ENCODE measurements at places on chromosomes 6 and 20.
A peak's percentile ranks its signal among the peaks of the same experiment; 100 is the strongest.

- DNase-seq = no peak
These were observed 105.2 kb upstream of the BMP2 start for GRCh38 chr20:6662309-6662708.

DNA sequence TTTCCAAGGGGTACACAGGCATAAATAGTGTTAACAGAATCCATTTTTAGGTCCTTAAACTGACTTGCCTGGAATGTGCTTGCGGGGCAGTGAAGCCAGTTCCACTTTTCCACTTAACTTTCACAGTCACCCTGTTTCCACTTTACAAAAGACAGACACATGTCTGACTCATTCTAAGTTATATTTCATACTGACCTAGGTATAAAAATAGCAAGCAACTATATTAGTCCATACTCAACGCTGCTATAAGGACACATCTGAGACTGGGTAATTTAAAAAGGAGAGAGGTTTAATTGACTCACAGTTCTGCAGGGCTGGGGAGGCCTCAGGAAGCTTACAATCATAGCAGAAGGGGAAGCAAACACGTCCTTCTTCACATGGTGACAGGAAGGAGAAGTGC is 88.2 kb downstream of the MTFR2 start:
- no peak for DNase-seq

- no peak for DNase-seq
These were observed 167.8 kb upstream of the UST start for GRCh38 chr6:148578837-148579565.

DNA sequence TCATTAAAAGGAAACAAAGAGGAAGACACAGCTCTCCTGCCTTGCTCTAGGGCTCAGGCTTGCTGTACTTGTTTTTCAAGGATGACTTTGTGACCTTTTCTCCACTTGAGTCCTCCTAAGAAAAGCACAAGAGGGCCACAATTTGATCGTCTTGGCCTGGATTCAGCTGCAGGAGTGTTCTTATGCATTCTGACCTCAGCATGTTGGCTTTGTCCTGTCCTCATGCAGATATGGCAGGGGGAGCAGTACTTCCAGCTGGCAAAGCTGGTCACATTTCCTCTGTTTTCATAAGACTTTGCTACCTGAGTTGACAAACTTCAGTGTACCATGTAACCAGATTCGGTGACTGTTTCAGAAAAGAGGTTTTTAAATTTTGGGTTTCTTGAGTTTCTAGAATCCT is 30.8 kb downstream of the KDM1B start:
- no peak for DNase-seq

DNA sequence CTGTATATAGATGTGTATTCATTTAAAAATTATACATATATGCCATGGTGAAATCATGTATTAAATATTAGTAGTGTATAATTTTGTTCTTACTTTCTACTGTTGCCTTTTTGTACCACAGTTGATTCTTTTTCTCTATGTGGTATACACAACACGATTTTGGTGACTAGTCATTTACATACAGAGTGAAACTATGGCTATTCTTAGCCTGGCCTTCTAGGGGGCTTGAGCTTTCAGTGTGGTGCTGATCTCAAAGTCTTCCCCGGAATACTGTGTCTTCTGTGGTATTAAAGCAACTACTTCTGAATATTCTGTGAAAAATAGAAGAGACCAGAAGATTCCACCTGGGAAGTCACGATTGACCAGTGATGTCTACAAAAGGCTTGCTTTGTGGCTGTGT is 301.9 kb downstream of the UTRN start:
- peak; percentile 16 for DNase-seq

GRCh38 chr20:63264000-63264399 is 8.6 kb upstream of the ARFGAP1 start:
- DNase-seq = no peak

- DNase-seq = no peak
These were observed 99.0 kb downstream of the PLCB1 start for GRCh38 chr20:8231038-8231437.

DNA sequence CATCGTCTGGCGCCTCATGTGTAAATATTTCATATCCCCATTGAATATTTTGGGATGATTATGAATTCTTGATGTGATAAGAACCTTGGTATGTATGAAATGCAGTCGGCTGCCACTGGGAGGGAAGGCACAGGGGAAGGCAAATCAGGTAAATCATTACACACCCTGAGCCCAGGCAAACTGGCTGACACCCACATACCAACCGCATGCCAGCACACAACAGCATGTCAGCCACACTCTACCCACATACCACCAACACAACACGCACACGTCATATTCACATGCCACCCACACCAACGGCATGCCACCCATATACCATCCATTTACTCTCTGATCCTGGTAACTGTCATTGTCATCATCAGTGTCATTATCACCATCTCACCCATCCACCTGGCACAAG is 28.3 kb upstream of the MDGA1 start:
- peak; percentile 57 for DNase-seq

GRCh38 chr20:46117704-46118467 is at the start of gene CD40:
Gene CD40, plus strand, starts transcription at chr20:46118314. Its CDS starts 30 bp downstream, at chr20:46118344.
- DNase-seq = peak; percentile 84

GRCh38 chr6:2966347-2966746 is 5.0 kb downstream of the SERPINB6 start:
- no peak for DNase-seq

DNA sequence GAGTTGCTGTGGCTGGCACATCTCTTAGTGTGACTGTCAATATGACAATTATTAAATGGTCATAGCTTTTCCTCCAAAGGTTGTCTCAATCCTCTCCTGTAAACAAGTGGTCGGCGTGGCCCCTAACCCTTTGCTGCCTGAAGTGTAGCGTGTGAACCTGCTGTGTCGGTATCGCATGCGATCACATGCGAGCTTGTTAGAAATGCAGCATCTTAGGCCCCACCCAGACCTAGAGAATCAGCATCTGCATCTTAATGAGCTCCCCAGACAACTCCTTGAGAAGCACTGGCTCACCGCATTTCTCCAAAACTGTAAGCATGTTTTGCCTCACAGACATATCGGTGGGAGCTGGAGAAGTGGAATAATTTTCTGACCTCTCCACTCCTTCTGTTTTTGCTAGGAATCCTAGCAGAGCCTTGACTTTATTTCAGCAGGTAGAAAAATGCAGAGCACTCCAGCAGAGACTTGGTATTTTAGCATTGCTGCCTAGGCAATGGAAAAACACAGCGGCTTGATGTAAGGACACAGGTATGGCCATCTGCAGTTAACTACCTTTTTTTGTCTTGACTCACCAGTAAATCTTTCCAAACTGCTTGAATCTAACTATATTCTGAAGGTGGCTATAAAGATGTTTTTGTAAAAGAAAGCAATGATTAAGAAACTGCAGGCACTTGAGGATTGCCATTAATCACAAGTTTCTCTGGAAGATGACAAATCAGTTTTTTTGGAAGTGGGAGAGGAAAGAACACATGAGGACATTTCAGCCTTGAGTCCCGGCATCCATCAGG is 67.6 kb downstream of the PSMG4 start:
- no peak for DNase-seq

DNA sequence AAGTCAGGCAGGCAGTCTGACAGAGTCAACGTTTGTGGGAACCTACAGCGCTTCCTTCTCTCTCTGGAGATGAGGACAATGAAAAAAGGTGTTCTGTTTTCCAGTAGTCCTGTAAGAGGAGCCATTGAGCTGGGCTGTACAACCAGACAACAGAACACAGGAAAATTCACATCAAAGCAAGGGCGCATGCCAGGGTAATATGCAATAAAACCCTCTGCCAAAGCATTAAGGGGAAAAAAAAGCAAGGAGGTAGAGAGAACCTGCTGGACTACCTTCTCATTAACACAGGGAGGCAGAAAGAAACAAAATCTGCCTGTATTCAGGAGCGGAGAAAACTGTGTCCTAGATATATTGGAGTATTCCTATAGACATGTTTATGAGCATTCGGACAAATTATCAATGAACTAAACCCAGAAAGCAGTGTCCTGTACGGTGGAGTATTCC is 1.3 kb downstream of the RNF24 start:
- DNase-seq = peak; percentile 78

DNA sequence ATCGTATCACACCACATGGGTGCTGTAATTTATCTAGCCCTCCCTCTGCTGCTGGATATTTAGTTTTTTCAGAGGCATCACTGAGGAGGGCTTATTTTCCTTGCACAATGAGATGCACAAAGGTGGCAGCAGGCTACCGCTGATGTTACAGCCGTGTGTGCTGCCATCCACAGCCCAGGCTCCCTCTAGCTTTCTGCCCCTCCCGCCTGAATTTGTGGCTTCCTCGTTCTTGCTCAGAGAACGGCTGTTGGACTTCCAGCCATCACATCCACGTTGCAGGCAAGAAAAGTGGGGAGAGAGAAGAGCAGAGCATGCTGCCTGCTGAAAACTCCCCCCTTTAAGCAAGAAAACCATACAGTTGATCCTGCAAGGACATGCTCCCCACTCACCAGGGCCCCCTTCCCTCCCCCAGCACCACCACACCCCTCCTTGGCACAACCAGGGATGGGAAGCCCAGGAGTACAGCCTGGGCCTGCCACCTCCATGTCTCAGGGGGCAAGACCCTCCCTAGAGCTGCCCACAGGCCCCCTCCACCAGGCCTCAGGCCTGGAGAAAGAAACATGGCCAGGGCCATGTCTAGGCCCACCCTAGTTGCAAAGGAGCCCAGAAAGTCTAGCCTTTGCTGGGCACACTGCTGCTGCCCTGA is 102.6 kb downstream of the MRPL14 start:
- DNase-seq = peak; percentile 59

DNA sequence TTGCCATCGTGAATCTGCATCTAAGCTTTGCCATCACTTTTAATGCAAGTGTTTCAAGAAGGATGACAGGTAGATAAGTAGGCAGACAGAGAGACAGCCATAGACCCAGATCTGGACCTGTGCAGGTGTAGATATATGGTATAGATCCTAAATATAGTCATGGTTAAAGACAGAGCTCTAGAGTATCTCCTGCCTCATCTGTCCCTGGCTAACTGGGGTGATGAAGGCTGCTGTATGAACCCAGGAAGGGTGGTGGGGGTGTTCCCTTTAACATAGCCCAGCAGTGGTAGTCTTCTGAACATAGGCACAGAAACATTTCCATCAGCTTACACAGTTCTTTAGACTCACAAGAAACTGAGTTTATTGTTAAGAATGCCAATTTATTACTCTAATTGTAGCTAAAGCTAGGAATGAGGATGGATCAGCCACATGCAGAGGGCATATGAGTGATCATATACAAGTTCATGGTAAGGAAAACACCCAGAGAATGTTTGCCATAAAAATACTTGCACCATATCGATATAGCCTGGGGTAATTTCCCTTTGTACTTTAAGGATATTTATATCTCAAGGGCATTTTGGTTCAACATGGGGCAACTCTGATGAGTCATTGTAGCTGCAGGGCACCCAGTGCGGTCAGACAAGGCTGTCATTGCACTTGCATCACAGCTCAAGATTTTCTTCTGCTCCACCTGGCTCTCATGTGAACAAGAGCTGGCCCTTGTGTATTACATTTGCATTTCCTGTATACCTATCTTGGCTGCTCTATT is 587.2 kb downstream of the EPM2A start:
- peak; percentile 31 for DNase-seq

GRCh38 chr6:85129881-85130280 is 320.0 kb upstream of the NT5E start:
- DNase-seq = peak; percentile 71

DNA sequence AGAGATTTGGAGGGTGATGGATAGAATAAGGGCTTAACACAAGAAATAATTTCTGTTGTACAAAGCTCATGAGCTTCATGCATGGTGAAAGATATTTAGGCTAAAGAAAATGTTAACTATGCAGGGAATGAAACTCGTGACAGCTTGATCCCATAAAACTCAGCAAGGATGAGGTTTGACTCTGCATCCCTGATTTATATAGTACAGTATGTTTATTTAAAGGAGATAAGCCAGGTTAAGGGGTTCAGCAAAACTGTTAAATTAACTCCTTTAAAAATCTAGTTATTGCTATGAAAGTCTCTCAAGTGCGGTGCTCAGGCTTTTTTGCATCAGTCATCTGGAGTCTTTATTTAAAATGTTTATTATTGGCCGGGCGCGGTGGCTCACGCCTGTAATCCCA is 326.4 kb downstream of the LAMA2 start:
- peak; percentile 13 for DNase-seq

DNA sequence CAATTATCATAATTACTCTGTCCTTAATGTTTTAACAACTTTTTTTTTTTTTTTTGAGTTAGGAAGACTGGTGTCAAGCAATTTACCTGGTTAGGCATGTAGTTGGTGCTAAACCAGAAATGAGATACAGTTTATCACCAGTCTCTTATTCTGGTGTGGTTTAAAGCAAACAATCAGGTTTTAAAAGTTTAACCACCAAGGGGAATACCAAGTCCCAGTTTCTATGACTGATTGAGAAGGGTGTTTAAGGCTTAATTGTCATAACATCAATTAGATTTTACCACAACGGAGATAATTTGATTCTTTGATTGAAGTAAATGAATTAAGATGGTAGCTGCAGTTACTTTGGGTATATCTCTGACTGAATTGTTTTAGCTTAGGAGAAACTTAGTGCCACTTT is 197.8 kb downstream of the TFAP2B start:
- no peak for DNase-seq

- DNase-seq = peak; percentile 64
These were observed 1.8 kb downstream of the FOXO3 start for GRCh38 chr6:108562503-108562993.

DNA sequence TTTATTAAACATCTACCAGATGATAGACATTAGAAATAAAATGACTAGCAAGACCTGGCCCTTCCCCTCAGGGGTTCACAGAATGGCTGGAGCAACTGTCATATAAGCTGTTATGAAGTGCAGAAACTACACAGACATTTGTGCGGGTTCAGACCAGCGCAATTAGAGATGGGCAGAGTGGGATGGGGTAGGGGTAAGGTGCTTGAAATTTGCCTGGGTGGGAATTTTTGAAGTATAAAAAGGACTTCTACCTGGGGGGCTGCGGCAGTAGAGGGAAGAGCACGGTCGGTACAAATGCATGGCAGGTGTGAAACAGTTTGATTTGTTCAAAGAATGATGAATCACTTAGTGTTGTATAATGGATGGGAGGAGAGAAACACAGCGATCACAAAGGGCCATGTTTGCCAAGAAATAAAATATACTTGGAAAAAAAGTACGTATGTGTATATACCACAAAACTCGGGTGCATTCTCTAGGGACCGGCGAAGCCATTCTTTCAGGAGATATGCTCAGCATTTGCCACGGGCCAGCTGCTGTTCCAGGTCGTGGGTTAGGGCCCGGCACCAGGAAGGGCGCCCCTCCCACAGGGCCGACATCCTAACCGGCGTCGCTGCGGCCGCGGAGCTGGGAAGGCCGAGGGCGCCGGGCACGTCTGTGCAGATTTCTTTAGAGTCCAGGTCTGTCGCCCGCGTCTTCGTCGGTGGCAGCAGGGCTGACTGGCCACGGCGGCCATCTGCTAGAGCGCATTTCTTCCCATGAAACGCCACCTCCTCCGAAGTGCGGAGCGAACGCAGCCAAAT is 809 bp upstream of the NOL7 start:
- DNase-seq = peak; percentile 52
